ENCODE measurements at places on chromosomes 12 and 14.

DNA sequence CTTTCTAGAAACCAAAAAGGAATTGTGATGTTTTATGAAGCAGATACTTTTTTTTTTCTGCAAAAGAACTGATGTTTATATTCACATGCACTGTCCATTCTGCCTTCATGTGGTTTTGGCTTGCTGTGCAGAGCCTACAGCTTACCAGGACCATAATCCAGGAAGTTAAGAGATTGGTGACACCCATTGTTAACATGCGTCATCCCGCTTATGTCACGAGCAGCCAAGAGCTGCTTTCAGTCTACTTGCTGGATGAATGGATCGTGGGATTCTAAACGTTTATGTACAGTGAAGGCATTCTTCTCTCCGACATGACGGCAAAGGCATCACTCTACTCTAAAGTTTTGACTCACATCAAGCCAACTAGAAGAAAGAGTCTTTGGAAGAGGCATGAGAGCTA, 76.6 kb downstream of the PAX9 start:
- DNase-seq, result no peak

DNA sequence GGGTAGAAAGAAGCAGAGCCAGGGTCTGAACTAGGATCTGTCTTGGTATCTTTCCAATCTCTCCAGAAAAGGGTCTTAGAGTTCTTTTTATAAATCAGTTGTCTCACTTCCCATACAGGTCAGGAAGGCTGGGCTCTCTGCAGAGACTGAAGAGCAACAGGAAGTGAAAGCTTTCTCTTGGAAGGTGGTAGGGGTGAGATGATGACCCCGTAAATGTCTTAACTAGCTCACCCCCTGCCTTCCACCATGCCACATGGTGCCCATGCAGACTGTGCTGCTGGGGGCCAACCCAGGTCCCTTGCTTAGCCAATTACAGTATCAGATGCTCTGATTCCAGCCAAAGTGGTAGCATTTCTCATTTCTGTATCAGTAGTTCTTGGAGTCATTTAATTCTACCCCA, 17.6 kb upstream of the RASSF8 start:
- DNase-seq, result no peak

DNA sequence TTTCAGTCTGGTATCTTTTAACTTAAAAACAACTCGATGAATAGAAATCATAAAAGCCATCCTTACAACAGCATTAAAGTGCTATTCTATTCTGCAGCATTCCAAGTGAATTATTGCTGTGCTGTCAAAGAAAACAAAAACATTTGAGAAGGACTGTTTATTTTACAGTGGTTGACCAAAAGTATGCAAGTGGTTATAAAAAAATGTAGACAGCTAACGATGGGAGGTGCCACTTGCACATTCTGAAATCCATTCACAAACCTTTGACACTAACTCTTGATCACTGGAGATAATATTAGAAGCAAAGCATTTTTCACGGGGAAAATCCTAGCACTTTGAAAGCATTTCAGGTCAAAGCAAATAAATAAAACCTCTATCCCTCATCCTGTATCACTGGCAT, 55.6 kb downstream of the HMGA2 start:
- peak; percentile 39 for DNase-seq

DNA sequence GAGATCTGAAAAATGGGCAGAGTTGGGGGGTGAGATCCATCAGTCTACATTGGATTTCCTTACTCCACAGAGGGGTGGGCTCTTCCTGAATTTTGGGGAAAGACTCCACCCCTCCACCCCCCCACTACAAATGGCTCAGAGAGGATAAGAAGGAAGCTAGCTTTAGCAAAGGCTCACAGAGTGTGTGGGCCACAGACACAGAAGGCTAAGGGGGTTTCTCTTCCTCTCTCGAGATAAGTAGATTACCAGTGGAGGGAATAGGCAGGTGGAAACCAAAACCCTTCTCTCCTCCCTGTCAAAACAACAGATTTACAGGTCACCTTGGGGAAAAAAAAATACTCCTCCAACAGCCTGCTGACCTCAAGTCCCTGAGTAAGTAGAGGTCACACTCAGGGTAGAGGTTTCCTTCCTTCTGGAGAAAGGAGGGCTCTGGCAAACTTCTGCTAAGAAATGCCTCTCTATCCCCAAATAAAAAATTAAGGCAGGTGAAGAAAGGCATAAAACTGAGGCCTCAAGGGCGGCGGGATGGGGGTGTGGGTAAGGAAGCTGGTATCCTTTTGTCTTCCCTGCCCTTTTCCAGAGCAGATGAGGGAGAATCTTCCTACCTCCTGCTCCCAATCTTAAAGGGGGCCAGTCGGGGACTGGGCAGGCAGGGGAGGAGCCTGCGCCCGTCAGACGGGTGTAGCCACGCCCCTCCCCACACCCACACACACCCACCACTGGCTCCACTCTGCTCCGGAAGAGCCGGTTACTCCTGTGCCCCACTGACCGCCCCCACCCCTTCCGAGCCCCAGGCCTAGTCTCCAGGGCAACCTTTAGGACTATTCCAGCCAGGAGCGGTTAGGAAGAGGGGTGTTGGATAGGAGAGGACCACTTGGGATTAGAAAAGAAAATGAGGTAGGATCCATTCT, 1.9 kb upstream of the BAZ2A start:
- peak; percentile 56 for DNase-seq

- no peak for DNase-seq
Measured at GRCh38 chr12:101181776-101182175, 28.3 kb downstream of the SLC5A8 start.

DNA sequence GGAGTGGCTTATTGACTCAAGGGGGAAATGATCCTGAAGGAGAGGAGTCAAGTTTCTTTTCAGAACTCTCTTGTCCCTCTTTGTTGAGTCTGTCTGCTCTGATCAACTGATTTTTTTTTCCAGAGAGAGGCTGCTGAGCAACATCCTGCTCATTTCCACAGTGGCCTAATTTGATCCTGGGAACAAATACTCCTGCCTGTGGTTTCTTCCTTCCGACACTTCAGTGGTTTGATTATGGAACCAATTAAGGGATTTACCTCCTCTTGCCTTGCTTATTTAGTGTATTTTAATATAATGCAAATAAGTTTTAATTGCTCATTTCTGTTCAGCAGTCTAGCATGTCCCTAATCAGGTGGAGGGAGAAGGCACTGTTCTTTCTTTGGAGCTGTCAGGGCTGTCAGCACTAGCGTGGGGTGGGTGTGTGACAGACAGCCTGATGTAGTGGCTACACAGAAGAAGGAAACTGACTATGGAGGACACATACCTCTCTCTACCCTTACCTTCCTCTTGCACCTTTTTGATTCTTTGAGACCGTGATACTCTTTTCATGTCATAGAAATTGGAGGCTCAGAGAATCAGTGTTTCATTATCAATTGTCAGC, 344.9 kb upstream of the STXBP6 start:
- DNase-seq, result no peak

GRCh38 chr14:89367779-89368120, 49.3 kb downstream of the FOXN3 start:
- DNase-seq, result no peak

GRCh38 chr14:35336494-35337268, 44.5 kb downstream of the PSMA6 start:
- peak; percentile 89 for DNase-seq

DNA sequence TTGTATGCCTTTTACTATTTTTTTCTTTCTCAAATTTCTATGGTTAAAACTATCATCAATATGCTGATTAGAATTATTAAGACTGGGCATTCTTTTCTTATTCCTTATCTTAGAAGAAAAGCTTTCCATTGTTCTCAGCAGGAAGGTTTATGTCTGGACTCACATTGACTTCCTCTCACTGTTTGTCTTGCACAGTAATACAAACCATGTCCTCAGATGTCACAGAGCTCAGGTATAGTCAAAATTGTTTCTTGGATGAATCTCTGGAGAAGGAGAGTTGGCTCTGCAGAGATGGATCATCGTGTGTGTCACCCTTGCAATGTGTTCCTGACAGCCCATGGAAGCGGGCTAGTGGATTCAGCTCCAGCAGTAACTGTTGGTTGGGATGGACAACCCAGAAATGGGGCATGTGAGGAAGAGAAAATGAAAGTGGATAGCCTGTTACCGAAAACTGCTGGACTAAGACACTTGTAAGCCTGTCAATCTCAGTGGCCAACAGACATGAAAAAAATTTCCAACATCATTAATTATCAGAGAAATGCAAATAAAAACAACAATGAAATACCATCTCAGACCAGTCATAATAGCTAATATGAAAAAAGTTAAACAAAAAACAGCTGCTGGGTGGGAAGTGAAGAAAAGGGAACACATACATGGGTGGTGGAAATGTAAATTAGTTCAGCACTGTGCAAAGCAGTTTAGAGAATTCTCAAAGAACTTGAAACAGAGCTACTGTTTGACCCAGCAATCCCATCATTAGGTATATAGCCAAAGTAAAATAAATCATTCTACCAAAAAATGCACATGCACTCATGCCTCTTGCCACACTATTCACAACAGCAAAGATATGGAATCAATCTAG, 967.8 kb downstream of the TMEM121 start:
- no peak for DNase-seq

DNA sequence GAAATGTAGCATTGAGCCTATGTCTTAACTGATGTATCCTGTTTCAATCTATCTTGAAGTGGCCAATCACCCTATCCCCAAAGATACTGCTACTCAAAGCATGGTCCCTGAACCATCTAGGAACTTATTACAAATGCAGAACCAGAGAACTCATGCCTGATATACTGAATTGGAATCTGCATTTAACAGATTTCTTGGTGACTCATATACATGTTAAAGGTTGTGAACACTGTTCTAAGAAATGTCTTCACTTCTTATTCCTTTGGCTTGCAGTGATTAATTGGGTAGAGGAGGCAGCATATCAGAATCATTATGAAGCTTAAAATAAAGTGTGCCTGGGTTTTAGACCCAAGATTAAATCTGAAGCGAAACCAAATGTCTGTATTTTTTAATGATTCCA, 795.6 kb downstream of the DIO2 start:
- no peak for DNase-seq

GRCh38 chr14:78904094-78904493, 733.9 kb downstream of the NRXN3 start:
- DNase-seq, result no peak

GRCh38 chr12:20883288-20883687, 72.8 kb downstream of the SLCO1B3 start:
- DNase-seq, result no peak

GRCh38 chr14:87111741-87112140, 881.2 kb downstream of the GALC start:
- no peak for DNase-seq

- peak; percentile 73 for DNase-seq
Measured at GRCh38 chr14:92362781-92363235, 39.8 kb downstream of the SLC24A4 start.

DNA sequence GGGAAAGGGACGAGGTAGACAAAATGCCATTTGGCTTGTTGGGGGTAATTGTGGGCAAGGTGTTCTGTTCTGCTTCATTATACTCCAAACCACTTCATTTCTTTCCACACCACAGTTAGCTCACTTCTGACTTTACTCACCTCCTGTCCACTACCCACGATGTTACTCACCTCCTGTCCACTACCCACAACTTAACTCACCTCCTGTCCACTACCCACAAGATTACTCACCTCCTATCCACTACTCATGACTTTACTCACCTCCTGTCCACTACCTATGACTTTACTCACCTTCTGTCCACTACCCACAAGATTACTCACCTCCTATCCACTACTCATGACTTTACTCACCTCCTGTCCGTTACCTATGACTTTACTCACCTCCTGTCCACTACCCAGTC, 10.1 kb upstream of the TWF1 start:
- DNase-seq, result no peak
